ENCODE measurements at places on chromosomes 2 and 18.

GRCh38 chr18:58511306-58511705 lies 117.6 kb downstream of the ALPK2 start:
- DNase-seq = no peak

DNA sequence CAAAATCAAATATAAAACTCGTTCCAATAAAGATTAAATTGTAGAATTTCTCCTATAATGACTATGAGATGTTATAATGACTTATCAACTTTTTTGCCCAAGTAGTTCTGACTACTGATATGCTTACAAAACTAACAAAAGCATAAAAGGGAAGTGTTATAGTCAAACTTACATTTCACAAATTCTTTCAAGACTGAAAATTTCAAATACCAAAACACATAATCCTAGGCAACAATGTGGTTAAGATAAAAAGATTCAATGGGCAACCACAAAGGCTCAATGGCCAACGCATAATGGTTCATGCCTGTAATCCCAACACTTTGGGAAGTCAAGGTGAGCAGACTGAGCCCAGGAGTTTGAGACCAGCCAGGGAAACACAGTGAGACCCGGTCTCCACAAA lies 135.7 kb downstream of the USP34 start:
- no peak for DNase-seq

DNA sequence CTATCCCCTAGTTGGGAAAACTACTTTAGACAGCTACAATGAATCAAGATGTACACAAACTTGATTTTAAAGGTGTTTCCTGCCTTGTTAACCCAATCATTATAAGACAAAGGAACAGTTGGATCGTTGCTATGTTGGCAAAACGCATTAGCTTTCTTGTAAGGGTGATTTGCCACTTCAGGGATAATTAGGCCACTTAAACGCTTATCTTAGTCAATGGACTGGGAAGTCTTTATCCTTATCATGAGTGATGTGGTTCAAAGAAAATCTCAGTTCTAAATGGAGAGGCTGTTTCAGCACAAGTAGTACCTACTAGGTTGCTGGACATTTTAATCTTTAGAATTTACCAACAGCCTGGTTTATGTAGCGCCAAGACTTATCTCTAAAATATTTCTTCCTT lies 406.1 kb upstream of the MEX3C start:
- DNase-seq = no peak

DNA sequence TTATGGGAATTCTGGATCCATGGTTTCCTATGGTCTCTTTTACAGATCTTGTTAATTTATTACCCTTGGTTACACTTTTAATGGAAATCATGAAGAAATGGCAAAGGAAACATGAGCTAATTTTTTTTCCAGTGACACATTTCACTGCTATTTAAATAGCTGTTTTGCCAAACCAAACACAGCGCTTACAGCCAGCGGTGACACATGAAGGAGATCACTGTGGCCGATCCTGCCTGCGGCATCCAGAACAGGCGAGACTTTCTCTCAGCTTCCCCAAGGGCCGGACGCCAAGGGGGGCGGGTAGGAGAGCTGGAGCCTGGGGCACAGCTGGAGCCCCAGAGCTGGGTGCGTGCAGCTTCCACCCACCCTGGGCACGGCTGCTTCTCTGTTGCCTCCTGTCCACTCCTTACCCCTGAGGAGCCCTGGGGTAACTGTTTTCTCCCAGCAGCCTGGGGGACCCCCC lies 81.4 kb upstream of the PKDCC start:
- DNase-seq = no peak

DNA sequence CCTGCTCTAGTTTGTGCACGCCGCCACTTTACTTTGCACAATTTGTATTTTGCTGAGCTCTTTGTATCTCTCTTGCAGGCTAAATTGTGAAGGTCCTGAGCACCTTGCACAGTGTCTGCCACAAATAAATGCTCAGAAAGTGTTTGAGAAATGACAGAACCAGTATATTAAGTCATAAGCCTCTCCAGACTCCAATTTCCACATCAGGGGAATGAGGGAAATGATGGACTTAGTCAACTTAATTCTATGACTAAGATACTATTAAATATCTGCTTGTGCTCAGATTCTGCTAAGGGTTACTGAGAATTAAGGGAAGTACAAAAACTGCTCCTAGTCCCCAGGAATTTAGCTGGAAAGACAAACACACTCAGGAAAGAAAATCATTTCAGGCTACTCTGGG lies 239.1 kb upstream of the SLC14A2 start:
- DNase-seq = no peak

GRCh38 chr2:200578778-200579177 lies 7.0 kb upstream of the AOX1 start:
- DNase-seq = peak; percentile 6

DNA sequence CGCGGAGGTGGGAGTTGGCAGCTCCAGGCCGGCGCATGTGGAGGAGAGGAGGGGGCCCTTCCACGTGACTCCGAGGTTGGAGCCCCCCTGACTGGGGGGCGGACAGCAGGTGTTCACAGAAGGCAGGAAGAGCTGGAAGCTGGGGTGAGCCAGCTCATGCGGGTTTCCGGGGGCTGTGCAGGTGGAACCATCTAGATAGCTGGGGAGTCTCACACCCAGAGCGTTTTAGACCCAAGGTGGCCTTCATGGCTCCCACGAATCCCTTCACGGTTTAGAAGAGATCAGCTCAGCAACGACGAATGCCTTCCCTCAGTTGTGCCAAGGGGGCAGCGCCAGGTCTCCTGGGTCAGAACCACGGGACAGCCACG lies 740.5 kb upstream of the SALL3 start:
- DNase-seq = no peak

- DNase-seq = no peak
Observed at GRCh38 chr2:165203689-165204559, at the start of gene SCN3A. Gene SCN3A, minus strand, starts transcription at chr2:165204050. Its CDS starts 27,656 bp downstream, at chr2:165176394.

DNA sequence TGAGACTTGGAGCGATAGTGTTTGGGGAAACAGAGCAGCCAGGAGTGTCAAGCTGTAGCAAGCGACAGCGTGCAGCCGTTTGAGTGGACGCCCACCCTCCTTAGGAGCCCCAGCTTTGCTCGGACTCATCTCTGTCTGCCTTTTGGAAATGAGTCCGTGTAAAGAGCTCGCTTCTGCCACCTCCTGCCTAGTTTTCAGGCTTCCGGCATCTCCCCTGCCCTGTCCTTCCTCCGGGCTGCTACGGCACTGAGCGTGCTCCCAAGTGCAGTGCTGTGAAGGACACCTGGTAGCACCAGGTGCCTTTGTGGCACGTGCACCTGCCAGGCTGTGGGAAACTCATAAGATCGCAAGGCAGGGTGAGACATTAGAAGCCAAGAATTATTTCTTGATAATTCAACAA lies 117.1 kb downstream of the RNF144A start:
- no peak for DNase-seq

GRCh38 chr2:58926112-58926511 lies 685.0 kb upstream of the FANCL start:
- no peak for DNase-seq

DNA sequence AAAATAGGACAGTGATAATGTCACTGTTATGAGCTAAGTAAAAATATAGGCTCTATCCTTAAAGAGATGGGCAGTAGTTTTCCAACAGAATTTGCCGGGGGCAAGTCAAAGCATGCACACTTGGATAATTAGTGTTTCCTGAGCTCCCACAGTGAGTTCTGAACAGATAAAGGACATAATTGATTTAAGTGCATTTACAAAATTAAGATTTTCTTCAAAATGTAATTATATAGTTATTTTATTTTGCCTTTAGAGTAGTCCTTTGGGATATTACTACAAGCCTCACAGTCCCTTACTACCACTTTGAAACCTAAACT lies 107.6 kb downstream of the RAPGEF4 start:
- no peak for DNase-seq

DNA sequence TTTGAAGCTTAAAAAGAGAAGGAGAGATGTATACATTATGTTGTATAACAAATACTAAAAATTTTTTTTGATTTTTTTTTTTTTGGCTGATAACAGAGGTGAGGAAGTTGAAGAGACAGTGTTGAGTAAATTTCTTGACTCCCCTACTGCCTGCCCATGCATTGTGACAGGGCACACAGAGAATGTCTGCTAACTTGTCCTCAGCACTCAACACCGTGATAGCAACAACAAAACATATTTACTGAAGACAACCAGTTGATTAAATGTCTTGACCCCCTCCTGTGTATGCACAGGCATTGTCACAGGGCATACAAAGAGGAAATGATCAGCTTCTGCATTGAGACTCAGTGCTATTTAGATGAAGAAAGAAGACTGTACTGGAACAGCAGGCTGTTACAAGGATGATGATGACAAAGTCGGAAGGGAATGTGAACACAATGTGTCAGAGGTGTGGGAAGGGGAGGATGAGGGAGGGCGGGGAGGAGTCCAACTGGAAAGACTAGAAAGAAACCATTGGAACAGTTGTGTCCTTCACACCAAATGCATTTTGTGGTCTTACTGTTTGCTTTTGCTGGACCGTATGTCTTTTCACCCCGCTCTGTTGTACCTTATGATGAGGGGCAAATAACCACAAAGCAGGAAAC lies 89.5 kb downstream of the CERS6 start:
- DNase-seq = no peak

DNA sequence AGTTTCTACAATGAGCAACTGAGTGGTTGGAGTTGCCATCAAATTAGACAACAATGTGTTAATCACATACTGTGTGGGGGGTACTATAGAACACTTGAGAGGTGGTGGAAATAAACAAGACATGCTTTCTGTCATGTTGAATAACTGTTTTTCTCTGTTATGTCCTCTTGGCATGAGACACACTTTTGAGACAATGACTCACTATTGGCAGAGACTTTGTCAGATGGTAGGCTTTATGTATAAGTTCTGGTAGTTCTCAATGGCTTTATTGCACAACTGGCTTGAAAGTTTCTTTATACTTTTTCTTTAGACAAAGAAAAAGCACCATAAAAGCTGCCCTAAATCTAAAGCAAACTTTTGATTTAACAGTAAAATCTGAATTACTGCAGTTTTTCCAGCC lies 578.7 kb downstream of the ADCYAP1 start:
- no peak for DNase-seq

DNA sequence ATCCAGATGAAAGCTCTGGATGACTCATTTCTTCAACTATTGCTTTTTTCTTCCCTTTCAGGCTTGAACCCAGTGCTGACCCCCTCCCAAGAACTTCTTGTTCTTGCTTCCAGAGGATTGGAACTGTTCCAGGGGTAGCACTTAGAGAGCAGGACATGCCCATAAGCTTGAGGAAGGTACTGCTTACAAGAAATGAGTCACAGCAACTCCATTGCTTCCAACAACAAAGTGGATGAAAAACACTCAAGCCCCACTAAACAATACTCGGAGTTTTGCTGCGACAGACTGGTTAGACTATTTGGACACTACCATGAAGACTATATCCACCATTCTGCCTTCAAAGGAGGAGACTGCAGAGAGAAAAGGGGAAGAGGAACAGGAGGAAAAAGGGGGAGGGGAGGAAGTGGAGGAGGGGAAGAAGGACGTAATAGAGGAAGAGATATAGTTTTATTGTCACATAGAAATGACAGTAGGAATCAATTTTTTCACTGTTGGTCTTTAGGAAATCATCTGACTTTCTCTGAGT lies 1.6 kb upstream of the EPC2 start:
- no peak for DNase-seq

GRCh38 chr2:105144941-105145300 lies 96.6 kb upstream of the GPR45 start:
- no peak for DNase-seq

- no peak for DNase-seq
Observed at GRCh38 chr2:37355735-37356134, 11.3 kb downstream of the QPCT start.

GRCh38 chr2:231348173-231348572 lies 47.3 kb upstream of the B3GNT7 start:
- no peak for DNase-seq

DNA sequence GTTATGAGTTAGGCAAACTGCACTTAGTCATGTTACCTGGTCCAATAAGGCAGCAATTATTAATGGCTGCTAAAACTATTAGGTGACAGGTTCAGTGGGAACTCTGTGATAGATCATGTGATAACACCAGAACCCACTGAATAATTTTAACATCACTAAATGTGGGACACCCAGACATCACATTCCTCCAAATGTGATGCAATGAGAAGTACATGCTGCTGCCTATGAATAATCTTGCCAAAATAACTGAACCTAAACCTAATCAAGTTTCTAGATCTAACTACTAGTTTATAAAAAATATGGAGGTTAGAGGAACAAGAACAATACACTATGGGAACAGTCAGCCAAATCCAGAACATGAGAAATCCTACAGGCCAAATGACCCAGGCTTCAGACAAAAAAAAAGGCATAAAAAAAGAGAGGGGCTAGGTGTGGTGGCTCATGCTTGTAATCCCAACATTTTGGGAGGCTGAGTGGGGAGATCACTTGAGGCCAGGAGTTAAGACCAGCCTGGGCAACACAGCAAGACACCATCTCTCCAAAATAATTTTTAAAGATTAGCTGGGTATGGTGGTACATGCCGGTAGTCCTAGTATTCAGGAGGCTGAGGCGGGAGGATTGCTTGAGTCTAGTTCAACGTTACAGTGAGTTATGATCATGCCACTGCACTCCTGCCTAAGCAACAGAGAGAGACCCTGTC lies 7.0 kb upstream of the ACTR2 start:
- no peak for DNase-seq

- DNase-seq = no peak
Observed at GRCh38 chr2:215000721-215001120, 137.7 kb downstream of the ABCA12 start.

GRCh38 chr2:32357318-32358110 lies 691 bp downstream of the BIRC6 start:
- DNase-seq = no peak

GRCh38 chr2:189152483-189152882 lies 27.1 kb downstream of the COL5A2 start:
- no peak for DNase-seq

DNA sequence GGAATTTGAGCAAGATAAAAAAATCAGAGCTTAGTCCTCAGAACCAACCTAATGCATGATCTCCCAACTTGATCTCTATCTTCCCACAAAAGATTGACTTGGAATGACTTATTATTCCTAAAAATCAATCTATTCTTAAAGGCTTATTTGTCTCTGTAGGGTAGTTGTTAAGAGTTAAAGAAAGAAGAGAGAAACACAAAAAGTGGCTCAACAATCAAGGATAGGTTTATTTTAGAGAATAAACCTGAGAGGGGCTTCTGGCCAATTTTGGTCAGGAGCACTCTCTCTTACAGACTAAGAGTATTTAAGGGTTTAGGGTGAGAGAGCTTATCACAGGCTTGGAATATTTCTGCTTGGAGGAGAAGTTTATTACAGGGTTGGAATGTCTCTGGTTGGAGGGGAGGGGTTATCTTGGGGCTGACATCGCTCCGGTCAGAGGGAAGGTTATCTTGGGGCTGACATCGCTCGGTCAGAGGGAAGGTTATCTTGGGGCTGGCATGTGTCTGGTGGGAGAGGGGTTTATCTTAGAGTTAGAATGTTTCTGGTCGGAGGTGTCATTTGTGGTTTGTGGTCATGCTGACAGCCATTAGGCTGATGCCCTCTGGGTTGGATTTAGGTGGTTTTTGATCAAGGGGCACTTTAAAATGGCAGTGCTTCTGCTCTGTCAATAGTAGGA lies 2.4 kb upstream of the MFF start:
- DNase-seq = no peak

- DNase-seq = no peak
Observed at GRCh38 chr2:168147830-168148794, 99.3 kb downstream of the STK39 start.

Measured in activated CD4-positive, alpha-beta T cell treated with anti-CD3 and anti-CD28 coated beads, Interleukin-2, amount 50 U/mL, for 24 hours (primary cell).